ENCODE measurements at places on chromosomes 16 and 17.
A peak's percentile ranks its signal among the peaks of the same experiment; 100 is the strongest.

GRCh38 chr17:56083475-56083874, 69.8 kb upstream of the ANKFN1 start:
- DNase-seq, result no peak

- DNase-seq, result no peak
These were observed 902 bp upstream of the DHRS7B start for GRCh38 chr17:21125862-21126261.

DNA sequence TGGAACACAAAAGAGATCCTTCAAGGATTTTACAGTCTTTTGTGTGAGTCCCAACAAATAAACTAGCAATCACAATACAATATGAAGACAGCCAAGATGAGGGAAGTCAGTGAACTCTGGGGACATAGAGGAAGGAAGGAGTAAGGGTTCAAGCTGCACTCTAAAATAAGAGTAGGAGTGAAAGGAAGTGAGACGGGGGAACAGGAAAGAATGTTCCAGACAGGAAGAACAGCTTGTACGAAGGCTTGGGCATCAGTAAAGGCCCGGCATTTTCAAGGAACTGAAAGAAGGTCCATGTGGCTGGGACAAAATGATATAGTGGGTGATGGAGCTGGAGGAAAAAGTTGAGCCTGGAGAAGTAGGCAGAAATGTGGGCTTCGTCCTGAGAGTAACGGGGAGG, 4.5 kb downstream of the CCL17 start:
- no peak for DNase-seq

DNA sequence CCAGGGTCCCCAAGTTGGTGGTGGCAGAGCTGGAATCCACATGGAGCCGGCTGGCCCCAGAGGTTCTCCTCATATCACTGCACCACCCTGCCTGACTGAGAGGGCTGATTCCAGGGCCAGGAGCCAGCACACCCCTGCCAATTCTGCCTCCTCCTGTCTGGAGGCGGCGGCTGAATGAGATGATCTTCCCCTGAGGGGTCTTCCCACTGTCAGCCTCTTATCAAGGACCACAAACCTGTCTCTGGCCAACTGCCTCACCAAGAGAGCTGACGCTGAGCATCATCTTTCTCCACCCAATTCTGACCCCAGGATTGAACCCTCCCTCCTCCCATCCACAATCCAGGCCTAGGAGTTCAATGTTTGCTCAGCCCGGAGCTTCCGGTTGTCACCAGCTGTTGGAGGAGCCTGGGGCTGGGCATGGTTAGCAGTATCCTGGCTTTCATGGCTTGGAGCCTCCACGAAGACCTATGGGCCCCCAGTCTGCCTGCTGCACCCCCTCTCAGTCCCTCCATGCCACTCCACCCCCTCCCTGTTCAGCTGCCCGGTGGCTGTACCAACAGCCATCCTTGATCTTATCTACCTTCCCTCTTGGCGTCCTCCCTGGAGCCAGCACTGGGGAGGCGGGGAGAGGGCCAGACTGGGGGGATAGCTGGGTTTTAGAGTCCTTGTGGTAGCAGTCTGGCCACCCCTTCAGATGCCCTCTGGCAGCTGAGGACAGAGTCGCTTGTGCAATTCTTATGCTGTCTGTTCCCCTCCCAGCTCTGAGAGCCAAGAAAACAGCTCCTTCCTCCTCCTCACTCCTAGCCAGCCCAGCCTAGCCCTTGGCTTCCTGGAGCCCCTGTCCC, 25.6 kb downstream of the ABCC3 start:
- no peak for DNase-seq

GRCh38 chr17:78240012-78240655, 8.7 kb downstream of the TMEM235 start:
- no peak for DNase-seq

DNA sequence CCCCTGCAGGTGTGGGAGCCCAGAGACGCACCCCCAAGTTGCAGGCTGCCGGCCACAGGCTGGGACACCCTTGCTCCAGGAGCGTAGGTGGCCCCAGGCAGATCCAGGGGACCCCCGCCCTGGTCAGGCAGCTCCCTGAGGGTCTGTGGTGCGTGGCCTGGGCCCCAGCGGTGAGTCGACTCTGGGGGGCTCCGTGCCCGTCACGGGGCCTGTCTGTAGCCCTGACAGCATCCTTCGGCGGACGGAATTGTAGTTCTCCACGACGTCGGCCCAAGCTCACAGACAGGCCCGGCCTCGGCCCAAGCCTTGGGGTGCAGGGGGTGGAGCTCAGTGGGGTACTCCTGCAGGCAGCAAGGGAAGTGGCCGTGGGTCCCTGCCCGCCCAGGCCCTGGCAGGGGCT, 82.9 kb downstream of the LMF1 start:
- DNase-seq, result no peak

DNA sequence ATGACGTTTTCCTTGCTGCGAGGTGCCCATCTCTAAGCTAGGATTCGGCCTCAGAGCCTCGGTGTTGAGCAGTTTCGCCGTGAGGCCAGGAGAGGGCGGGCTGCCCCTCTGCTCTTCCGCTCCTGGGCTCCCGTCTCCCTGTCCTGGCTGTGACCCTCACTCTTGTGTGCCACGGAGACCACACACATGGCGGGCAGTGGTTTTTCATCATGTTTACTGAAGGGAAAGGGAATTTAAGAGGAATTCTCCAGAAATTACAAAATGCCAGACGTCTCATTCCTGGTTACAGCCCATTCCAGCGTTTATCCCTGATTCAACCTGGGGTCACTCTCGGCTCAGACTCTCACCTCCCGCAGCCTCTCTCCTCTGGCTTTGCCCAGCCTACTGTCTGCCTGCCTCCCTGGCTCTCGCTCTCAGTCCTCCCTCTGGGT, 96.8 kb upstream of the ELAC2 start:
- DNase-seq, result peak; percentile 55

DNA sequence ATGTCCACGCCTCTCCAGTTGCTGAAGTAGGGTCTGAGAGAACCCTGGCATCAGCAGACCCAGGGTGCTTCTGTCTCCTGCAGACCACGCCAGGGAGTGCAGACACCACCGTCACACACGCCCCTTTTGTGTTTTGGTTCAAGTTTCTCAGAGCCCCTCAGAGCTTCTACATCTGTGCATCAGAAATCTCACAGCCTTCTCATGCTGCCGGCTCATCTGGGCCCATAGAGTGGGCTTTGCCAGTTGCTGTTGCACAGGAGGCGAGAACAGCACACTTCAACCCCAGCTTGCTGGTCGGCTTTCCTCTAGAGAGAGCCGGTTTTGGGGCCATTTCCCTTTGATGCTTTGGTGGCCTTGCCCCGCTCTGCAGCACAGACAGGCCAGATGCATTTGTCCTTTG, 60.9 kb downstream of the PDPK1 start:
- no peak for DNase-seq

GRCh38 chr16:901715-902601, 68.8 kb downstream of the LMF1 start:
- no peak for DNase-seq

DNA sequence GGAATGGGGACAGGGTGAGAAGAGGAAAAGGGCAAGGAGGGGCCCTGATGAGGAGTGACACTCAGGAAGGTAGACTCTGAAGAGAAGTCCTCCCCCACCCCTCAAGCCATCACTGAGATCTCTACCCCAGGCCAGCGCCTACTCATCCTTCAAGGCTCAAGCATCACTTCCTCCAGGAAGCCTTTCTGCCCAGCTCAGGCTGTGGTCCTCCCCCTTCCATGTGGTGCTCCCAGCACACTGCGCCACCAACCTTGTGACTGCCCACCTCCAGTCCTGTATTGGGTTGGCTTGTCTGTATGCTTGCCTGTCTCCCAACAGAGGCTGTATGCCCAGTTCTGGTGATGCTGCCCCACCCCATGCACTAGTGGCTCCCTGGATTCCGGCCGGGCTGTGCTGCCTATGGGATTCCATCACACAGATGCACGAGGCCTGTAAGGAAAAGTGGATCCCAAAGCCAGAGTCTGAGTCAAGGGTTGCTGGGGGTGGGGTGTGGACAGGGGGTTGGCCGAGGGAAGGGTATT, 19.8 kb upstream of the ZFP90 start:
- no peak for DNase-seq

GRCh38 chr17:36057911-36058310, 6.2 kb upstream of the CCL18 start:
- no peak for DNase-seq

GRCh38 chr16:10640934-10641333, 53.8 kb downstream of the TEKT5 start:
- DNase-seq, result no peak

GRCh38 chr17:34177642-34178041, 77.4 kb upstream of the CCL2 start:
- no peak for DNase-seq

DNA sequence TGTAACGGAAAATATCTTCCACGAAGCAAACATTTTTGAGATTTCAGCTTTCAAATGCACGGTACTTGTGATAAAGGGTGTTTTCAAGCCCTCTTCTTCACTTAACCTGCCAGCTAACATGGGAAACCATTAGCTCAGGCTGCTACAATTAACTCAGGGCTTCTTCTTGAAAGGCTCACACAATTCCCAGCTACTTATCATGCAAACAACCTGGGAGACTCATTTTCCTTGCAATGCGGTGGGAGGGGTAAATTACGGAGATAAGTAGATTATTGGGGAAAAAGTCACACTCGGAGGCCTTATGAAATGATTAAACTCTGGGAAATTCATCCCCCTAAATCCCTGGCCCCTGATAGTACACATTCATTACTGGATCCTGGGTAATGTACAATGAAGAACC, 266.4 kb downstream of the STX8 start:
- no peak for DNase-seq

- no peak for DNase-seq
These were observed 52.7 kb upstream of the TNRC6C start for GRCh38 chr17:77905766-77906165.

DNA sequence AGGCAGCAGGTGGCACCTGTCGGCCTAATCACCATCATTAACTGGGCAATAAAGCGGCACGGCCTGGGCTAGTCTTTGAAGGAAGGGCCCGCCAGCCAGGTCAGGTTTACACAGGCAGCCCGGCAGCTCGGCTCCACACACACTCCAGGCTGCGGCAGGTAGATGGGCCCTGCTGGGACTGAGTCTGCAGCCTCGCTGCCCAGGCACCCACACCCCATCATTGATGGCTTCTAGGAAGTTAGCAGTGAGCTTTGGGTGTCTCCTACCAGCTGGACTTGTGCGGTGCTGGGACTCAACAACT, 6.8 kb upstream of the FOXN1 start:
- DNase-seq, result no peak

Measured in SW480 (cell line).